ENCODE measurements at places on chromosomes 5 and 9.

- DNase-seq = no peak
These were observed 22.3 kb downstream of the LEAP2 start for GRCh38 chr5:132895719-132896305.

GRCh38 chr5:5588887-5589826 is 166.7 kb downstream of the ICE1 start:
- DNase-seq = no peak

GRCh38 chr5:173675287-173675996 is 59.0 kb upstream of the BOD1 start:
- no peak for DNase-seq

DNA sequence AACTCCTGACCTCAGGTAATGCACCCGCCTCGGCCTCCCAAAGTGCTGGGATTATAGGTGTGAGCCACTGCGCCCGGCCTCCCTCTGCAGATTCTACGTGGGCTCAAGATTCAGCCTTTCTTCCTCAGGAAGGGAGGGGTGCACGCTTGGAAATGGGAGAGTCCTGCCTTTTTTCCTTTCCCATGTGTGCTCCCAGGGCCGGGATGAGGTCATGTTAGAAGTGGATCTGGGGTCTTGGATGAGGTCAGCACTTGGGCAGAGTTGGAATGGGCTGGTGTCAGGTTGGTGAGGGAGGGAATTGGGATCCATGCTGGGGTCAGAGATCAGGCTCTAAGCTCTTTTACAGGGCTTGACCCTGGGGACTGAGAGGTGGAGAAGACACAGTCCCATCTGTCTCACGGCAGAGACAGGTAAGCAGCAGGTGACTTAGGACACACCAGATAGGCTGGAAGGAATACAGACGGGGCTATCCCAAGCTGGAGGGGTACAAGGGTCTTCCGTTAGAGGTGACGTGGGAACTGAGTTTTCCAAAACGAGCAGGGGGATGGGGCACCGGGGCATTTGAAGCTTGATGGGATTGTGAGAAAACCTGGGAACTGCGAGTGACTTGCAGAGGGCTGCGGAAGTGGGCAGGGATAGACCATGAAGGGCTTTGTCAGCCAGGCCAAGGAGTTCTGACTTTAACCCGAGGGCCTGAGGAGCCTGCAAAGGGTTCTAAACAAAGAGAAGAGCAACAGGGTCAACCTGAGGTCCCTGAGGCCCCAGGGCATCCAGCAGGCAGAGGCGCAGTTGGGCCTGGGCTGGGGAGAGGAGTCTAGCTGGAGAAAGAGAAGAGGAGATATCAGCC is 1.8 kb upstream of the AQP7 start:
- no peak for DNase-seq

DNA sequence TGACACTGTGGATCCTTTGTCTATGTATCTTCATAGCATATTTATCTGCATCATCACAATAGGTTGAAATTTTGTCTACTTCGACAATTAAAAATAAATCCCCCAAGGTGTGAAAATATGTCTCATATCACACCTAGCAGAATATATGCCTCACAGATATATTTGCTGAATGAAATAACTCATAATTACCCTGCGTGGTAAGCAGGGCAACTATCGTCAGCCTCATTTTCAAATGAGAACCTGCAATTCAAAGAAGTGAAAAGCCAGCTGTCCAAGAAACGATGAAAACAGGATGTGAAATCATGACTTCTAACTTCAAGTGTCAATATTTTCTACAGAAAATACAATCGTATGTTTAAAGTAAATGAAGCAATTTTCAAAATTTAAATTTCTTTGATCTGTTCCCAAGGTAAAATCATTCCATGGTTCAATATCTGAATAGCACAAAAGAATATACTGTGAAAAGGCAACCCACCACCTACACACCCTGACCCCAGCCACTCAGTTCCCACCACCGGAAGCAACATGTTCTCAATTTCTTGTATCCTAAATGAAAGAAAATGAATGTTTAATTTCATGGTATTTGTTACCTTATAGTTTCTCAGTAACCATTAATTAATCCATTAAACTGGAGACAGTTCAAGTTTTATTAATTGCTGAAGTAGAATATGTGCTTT is 57.1 kb downstream of the TBCA start:
- DNase-seq = no peak

GRCh38 chr9:8723195-8723594 is 923.6 kb upstream of the DMAC1 start:
- no peak for DNase-seq

GRCh38 chr5:162068412-162068811 is 839 bp downstream of the GABRG2 start:
- DNase-seq = no peak

GRCh38 chr5:118854819-118855218 is 133.5 kb downstream of the DTWD2 start:
- no peak for DNase-seq

DNA sequence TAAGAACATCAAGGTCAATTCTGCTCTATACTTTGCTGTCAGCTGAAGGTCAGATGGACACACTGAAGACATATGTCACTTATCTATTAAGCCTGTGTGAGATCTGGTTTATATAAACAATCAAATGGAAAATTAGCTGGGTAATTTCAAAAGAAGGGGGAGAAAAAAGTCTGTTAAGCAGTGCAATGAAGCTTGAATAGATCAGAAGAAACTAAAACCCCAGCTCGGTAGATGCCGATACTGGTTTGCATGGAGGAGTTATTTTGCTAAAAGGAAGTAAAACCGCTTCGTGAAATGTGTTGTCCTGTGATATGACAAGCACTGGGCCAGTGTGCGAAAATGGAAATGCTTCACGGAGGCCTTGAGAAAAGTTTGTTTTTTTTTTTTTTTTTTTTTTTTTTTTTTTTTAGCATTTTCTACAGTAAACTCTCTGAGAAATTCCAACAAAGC is 148.8 kb downstream of the MEF2C start:
- DNase-seq = no peak

- DNase-seq = no peak
These were observed 39.6 kb downstream of the PDE6A start for GRCh38 chr5:149904977-149905376.

- peak; percentile 91 for DNase-seq
These were observed 71.4 kb upstream of the COL5A1 start for GRCh38 chr9:134570151-134570621.

DNA sequence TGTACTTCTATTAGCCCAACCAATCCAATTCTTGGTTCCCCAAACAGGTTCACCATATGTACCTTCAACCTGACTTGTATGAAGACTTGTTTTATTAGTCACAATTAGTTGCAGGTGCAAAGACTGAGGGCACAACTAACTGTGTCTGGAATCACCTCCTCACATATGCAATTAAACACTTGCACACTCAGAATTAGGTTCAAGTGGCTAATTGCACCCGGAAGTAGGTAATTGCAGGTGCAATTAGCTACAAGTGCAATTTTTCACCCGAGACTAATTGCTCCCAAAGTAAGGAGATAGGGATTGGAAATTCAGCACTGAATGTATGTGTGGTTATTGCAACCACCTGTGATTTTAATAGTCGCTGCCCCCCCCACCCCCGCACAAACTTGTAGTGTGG is 338.9 kb downstream of the ZSWIM6 start:
- no peak for DNase-seq

- DNase-seq = no peak
These were observed 31.9 kb downstream of the NIPSNAP3B start for GRCh38 chr9:104795857-104796256.

- DNase-seq = no peak
These were observed 315 bp downstream of the PIK3R1 start for GRCh38 chr5:68215898-68216244.
